ENCODE measurements at places on chromosomes 1 and 21.

- DNase-seq = no peak
These were observed 34.2 kb downstream of the PCAT6 start for GRCh38 chr1:202844935-202845334.

GRCh38 chr1:175072099-175072951 lies 4.7 kb downstream of the TNN start:
- no peak for DNase-seq

- DNase-seq = no peak
These were observed 8.4 kb downstream of the KCNN3 start for GRCh38 chr1:154861607-154862094.

DNA sequence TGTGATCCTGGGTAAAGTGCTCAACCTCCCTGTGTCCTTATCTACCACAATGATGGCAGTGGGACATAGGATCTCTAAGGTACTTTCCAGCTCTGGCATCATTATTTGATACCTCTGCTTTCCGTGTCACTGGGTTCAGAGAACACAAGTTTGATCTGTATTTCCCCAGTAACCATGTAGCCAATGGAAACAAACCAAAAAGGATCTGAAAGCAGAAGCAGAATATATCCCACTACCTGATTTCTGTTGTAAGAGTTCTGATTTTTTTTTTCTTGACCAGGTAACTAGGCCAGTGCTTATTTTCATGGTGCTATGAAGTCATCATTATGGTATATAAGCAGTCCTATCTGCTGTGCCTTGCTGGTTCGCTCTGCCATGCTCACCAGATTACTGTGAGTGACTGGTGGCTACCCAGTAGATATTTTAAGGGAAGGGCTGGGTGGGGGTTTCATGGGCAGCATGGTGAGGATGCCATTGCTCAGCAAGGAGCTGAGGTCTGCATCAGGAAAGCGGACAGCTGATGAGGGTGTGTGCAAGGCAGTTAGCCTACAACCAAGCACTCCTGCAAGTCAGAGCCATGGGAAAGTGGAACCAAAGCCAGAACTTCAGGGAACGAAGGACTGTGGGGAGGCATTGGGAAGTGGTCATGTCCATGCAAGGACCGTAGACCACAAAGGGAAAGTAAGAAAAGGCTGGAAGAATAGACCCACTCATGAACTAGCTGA lies 104.9 kb upstream of the EDEM3 start:
- no peak for DNase-seq

- DNase-seq = no peak
These were observed 1.7 kb downstream of the BACE2 start for GRCh38 chr21:41169701-41170100.

GRCh38 chr1:3440300-3440681 lies 14.2 kb upstream of the ARHGEF16 start:
- DNase-seq = no peak

DNA sequence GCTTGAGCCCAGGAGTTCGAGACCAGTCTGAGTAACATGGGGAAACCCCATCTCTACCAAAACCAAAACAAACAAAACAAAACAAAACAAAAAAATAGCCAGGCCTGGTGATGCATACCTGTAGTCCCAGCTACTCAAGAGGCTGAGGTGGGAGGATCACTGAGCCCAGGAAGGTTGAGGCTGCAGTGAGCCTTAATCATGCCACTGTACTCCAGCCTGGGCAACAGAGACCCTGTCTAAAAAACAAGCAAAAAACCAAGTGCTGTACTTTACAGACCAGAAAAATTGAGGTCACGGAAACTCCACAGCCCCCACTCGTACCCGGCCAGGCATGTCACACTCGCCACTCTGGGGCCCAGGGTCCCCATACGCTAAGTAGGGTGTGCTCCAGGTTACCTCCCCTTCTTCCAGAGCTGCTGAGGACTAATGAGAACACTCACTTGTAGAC lies 22.9 kb downstream of the ATP2B4 start:
- DNase-seq = no peak

- DNase-seq = no peak
These were observed 5.8 kb downstream of the PLA2G2A start for GRCh38 chr1:19973616-19974015.

DNA sequence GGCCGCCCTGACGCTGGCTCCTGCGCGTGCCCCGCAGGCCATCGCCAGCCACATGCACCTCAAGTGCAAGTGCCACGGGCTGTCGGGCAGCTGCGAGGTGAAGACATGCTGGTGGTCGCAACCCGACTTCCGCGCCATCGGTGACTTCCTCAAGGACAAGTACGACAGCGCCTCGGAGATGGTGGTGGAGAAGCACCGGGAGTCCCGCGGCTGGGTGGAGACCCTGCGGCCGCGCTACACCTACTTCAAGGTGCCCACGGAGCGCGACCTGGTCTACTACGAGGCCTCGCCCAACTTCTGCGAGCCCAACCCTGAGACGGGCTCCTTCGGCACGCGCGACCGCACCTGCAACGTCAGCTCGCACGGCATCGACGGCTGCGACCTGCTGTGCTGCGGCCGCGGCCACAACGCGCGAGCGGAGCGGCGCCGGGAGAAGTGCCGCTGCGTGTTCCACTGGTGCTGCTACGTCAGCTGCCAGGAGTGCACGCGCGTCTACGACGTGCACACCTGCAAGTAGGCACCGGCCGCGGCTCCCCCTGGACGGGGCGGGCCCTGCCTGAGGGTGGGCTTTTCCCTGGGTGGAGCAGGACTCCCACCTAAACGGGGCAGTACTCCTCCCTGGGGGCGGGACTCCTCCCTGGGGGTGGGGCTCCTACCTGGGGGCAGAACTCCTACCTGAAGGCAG lies 23.4 kb upstream of the ARF1 start:
- no peak for DNase-seq

DNA sequence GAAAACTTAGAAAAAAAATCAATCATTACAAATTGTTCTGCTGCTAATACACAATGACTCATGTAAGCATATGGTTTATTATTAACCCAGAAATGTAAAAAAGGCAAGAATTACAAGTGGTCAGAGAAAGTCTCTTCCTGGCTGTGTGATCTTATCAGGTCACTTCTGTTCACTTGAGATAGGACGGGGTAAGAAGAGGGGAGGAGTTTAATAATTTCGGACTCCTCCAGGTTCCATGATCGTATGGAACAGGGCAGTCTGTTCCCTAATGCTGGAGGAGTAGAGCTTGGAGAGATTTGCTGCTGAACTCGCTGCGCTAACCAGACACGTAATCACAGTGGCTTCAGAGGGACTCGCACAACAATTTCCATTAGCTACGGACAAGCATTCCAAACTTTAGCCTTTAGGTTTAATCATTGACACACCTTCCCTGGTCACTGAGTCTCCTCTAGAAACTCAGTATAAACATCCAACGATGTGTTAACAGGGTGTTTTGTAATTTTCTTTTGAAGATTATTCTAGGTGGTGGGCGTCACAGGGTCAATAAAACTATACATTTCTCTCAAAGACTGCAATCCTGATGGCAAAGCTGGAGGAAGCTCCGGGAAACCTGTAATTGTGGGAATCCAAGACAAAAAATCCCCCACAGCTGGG lies 1.3 kb downstream of the CRYZ start:
- DNase-seq = no peak
